ENCODE measurements at places on chromosomes 12 and 14.

- no peak for DNase-seq
Measured at GRCh38 chr12:84922693-84923092, 10.1 kb upstream of the SLC6A15 start.

- no peak for DNase-seq
Measured at GRCh38 chr12:6567112-6567670, 900 bp downstream of the NOP2 start.

- DNase-seq: no peak
Measured at GRCh38 chr12:26088998-26089397, 35.8 kb downstream of the BHLHE41 start.

DNA sequence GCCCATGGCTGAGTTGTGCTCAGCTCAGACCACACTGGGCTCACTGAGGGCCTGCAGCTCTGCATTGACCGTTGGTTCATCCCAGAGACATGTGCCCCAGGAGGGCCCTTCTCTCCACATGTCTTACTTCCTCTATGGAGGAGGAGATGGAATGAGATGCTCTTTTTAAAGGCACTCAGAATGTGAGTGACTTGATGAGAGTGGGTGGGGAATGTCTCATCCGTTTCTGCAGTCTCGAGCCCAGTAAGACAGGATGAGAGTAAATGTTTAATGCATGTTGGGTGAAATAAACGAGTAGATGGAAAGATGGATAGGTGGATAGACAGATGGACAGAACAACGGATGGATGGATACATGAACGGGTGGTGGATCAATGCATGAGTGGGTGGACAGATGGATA, 68.8 kb upstream of the NOS1 start:
- no peak for DNase-seq

GRCh38 chr12:58007875-58008274, 66.5 kb downstream of the ATP23 start:
- DNase-seq: no peak

GRCh38 chr12:19018302-19018970, 111.1 kb upstream of the PLEKHA5 start:
- DNase-seq: no peak

DNA sequence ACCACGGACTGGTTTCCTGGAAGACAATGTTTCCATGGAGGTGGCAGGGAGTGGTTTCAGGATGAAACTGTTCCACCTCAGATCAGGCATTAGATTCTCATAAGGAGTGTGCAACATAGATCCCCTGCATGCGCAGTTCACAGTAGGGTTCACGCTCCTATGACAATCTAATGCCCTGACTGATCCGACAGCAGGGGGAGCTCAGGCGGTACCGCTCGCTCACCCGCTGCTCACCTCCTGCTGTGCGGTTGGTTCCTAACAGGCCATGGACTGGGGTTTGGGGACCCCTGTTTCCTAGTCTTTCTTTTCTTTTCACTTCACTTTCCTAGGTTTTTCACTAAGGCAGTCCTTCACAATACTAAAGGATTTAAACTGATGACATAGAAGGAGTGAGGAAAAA, 39.6 kb downstream of the GUCY2C start:
- no peak for DNase-seq

DNA sequence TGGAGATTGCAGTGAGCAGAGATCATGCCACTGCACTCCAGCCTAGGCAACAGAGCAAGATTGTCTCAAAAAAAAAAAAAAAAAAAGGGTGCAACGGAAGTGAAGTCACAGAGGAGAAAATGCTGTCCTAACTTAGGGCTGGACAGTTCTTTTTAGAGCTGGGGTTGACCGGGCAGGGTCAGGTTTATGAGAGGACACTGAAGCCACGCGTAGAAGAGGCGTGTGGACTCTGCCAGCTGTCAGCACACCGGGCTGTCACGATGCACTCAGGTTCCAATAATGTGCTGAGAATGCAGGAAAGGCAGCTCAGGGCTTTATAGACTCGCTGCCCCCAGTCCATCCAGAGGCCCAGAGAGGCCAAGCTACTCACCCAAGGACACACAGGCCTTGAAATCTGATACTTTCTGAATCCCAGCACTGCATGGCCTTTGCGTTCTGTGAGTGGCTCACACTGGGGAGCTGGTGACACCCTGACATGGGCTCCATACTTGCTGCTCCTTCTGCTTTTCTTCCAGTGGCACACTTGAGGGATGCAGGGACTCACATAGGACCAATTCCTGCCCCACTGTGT, 28.9 kb upstream of the SPPL3 start:
- no peak for DNase-seq

DNA sequence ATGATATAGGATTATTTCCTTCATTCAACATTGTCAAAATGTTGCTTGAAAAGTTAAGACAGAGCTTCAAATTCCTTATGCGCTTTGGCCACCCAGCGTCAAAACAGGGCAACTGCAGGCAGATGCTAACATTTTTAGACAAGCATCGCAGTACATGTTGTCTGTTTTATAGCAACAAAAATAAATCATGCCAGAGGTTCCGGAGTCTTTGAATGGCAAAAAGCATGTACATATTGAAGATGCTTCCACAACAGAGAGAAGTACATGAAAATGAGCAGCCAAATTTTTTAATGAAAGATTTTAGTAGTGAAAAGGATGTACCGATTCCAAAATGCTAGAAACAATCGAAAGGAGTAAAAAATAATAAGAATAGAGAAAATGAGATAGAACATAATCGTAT, 49.8 kb upstream of the USP15 start:
- DNase-seq: no peak

GRCh38 chr14:74480046-74480445, 13.1 kb downstream of the NPC2 start:
- no peak for DNase-seq

DNA sequence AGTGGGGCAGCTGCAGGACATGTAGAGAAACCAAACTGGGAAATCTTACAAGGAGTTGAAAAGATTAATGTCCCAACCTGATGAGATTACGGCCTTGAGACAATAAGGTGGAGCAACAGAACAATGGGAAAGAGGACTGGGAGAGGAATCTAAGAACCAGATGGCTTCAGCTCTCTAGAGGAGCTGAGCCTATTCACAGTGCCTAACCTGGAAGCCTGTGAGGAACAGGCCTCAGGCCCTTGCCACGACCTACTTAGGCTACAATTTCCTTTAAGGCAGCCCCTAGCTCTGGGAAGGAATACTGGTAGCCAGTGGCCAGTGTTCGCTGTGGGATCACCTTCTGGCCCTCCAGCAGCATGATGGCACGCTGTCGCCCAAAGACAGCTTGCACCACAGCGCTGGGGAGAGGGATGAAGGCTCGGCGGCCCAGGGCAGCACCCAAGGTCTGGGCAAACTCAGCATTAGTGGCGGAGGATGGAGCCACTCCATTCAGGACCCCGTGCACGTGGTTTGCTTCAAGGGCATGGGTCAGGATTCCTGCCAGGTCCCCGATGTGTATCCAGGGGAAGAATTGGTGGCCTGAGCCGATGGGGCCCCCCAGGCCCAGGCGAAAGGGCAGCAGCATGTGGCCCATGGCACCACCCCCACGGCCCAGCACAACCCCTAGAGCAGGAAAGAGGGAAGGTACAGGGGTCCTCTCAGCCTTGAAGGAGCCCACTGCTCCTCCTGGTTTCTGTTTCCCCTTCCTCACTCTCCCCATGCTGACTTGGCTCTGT, 2.6 kb downstream of the SDR39U1 start:
- DNase-seq: no peak

GRCh38 chr14:90678420-90678819, 137.8 kb downstream of the TTC7B start:
- no peak for DNase-seq

DNA sequence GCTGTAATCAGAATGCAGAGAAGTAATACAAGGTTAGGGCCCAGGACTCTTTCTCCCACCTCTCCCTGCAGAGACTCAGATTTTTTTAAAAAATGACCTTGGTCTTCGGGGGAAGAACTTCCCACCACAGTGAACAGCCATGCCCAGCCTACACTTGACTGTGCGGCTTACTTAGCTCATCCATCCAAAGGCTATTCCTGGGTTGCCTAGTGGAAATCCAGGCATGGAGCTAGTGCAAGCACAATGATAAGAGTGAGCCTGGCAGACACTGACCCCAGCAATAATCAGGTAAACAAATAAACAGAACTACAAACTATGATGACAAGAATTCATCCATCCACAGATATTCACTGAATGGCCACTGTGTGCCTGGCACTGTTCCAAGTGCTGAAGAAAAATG, 14.7 kb downstream of the SERPINA5 start:
- DNase-seq: no peak

DNA sequence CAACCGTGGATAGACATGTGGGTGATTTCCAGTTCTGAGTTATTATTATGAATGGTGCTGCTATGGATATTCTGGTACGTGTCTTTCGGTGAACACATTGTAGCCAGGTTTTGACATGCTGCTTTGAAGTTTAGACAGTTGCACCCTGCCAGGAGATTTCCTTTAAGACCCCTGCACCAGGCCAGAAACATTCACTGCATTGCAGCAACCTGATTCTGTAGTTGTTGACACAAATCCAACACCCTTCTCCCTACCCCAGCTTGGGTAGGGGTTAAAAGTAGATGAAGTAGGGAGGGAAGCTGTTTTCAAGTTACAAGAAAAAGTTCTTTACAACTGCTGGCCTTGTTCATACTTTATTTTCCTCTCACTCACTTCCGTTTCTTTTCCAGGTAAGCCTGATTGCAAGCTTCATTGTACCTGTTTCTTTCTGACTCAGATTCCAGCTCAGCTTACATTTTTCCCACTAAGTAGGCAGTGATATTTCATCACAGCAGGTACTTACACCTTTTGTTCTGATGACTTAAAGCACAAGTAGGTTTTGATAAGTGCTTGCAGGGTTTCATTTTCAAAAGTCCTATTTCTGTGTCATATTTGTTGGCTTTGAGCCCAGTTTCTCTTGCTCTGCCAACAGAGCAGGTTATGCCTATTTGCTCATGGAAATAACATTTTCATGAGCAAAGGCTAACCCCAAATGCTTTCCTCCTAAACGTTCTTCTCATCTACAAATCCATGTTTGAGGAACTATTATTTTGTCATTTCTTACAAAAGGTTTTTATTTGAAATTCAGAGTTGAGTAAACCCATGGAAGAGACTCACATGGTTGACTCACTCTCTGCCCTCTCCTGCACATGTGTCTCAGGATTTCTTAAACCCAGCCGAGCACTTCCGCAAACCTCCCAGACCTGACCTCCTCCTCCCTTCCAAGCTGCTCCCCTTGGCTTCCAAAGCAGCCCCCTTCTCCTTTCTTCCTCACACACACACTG, 12.1 kb upstream of the LTA4H start:
- DNase-seq: peak; percentile 40

DNA sequence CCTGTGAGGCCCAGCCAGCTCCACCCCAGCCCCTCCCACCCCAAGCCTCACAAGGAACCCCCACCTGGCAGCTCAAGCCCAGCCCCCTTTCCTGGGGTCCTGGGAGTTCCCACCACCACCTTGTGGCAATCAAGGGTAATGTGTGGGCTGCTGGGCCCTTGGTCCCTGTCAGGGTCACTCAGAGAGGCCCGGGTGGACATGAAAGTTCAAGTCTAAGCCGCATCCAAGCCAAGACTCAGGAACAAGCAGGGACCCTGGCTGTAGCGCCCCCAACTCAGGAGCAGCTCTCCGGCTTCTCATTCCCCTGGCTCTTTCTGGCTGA, 106.4 kb upstream of the C14orf180 start:
- DNase-seq: no peak

- DNase-seq: no peak
Measured at GRCh38 chr12:19196959-19197630, 67.6 kb downstream of the PLEKHA5 start.

GRCh38 chr12:75735853-75736252, 224.4 kb upstream of the KRR1 start:
- no peak for DNase-seq

DNA sequence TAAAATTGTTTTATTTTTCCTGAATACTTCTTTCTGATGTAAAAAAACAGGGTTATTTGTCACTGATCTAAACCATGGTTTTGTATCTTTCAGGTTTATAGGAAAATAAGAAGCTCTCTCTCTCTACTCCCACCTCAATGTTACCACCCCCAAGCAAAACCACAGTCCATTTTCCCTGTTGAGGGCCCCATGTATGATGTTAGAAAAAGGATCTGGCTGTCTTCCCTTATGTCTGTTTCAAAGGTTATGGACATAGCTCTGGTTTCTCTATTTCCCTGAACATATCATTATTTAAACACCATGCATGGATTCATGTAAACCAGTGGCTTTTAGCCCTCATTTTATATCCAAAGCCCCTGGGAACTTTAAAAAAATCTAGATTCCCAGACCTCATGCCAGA, 649.0 kb upstream of the TBX3 start:
- DNase-seq: no peak

GRCh38 chr14:53409289-53409688, 256.2 kb upstream of the DDHD1 start:
- DNase-seq: no peak

DNA sequence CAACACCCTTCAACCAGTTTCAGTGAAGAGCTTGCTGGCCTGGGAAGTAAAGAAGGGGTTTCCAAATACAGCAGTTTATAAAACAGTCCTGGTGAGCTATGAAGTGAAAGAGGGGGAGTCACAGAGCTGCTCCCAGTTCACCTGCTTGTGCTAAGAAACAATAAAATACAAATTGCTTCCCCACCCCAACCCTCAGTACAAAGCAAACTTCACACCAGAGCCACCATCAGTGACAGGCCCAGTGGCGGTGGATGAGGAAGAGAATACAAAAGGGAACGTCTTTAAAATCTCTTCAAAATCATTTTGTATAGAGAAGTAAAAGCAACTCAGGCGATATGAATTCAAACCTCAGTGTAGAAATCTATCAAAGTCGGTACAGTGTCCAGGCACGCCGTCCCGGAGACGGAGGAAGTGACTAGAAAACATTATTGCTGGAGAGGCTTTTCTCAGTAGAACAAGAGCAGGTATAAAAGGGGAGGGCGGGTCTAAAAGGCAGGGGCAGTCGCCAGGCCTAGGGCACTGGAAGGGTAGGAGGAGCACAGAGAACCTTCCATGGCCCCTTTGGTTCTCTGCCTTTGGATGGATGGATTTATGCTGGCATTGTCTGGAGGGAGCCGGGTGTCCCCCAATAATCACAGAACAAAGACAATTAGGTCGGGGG, 10.5 kb upstream of the RPLP0 start:
- no peak for DNase-seq

DNA sequence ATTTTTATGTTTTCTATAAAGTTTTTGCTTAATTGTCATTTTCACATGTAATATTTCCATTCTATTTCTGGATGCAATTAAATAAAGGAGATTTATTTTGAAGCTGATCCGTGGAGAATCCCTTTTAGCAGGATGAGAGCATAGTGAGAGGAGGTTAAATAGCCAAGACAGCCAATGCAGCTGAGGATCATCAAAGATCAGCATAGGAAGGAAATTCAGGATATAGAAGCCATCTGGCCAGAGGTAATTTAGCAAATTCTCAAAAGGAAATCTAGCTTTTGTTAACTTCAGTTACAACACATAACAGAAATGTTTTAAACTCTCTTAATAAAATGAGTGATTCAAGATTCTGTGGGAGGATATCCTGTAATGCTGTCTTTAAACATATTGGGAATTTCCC, 122.8 kb upstream of the PDE3A start:
- no peak for DNase-seq

- no peak for DNase-seq
Measured at GRCh38 chr14:75434138-75434889, 6.5 kb downstream of the JDP2 start.

GRCh38 chr12:6469092-6469491, 1.4 kb downstream of the VAMP1 start:
- no peak for DNase-seq

Data from SIG-M5 (cell line).